Mammary epithelial cell (primary cell): ENCODE measurements at places on chromosomes 6 and 20.

- DNase-seq: no peak
Measured at GRCh38 chr6:130837067-130837466, 9.9 kb downstream of the SMLR1 start.

GRCh38 chr6:42136508-42137193 is 5.8 kb downstream of the C6orf132 start:
- DNase-seq: peak; percentile 81

GRCh38 chr6:90993770-90994169 is 406.9 kb upstream of the MAP3K7 start:
- peak; percentile 8 for DNase-seq

DNA sequence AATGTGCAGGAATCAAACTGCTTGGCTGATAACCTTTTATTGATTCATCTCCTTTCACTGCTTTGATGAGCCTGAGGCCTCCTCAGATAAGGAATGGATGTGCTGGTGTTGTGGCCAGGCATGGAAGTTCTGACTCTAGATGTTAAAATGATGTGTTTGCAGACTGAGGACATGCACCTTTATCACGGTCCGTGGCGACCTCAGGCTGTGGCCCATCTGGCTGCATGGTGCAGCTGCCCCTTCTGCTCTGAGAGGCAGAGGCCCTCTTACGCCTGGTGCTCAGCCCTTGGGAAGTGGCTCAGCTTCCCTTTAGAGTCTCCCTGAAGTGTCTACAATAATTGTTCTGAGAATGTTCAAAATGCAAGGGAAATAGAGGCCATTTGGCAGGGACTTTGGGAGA is 26.2 kb downstream of the CDH4 start:
- no peak for DNase-seq

DNA sequence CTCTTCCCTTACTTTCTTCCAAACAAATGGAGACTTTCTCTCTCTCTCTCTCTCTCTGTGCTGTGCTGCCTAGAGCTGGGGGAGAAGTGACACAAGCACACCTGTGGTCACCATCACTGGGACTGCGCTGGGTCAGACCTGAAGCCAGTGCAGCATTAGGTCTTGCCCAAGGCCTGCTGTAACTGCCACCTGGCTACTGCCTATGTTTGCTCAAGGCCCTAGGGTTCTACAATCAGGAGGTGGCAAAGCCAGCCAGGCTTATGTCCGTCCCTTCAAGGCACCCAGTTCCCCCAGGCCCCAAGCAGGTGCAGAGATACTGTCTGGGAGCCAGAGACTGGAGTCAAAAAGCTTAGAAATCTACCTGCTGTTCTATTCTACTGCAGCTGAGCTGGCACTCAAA is 49.4 kb upstream of the TOP1 start:
- DNase-seq: no peak

DNA sequence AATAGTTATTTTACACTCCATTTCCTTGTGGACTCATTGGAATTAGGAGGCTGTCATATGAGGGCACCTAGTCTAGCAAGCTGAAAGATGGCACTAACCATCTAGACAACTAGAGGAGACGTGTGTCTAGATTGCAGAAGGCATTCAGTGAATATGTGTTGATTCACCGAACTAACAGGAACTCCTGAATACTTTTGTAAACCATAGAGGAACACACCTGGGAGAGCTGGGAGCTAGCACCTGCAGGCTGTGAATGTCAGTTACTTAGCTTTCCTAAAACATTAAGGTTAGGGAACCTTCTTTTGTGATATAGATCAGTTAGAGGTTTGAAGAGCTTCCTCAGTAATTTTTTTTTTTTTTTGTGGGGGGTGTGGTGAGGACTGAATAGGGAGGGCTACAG is 7.7 kb downstream of the OPN5 start:
- DNase-seq: peak; percentile 67

DNA sequence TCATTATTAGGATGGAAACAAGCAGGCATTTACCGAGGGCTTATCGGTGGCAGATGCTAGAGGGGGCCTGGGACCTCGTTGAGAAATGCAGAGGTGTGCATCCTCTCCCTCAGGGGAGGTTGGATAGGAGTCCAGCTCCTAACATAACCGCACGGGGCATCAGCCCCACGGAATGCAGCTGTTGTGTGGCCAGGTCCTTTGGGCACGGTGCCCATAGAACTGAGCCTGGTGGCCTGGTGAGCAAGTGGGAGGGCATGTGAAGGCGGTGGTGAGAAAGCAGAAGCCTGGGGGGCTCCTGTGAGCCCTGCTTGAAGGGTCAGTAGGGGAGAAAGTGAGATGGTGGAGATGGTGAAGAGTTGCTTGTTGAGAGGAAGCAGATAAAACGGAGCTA is 143.7 kb downstream of the CDH26 start:
- no peak for DNase-seq

DNA sequence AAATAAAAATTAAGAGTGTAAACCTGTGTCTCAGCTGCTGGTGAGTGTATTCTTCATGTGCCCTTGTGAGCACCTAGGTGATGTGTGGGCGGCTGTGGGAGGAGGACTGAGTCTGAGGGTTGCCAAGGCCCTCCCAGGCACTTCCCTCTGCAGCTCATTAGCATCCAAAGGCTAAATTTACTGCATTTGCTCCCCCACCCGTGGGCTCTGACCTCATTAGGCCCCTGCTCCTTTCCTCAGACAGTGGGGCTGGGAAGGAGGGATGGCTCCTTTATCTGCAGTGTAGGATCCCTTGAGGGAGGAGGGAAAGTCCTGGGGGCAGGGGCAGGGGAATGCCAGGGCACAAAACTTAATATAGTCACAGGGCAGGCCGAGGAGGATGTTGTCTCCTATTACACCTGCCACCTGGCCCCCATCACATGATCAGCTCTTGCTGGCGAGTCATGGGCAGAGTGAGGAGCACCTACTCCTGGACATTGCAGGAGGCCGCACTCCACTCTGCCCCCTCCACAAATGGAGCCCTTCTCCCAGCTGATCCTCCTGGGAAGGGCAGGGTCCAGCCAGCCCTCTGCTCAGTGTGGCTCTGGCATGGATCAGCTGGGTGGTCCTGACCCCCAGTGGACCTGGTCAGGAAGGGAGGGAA is 133.2 kb downstream of the MRPL14 start:
- DNase-seq: no peak

DNA sequence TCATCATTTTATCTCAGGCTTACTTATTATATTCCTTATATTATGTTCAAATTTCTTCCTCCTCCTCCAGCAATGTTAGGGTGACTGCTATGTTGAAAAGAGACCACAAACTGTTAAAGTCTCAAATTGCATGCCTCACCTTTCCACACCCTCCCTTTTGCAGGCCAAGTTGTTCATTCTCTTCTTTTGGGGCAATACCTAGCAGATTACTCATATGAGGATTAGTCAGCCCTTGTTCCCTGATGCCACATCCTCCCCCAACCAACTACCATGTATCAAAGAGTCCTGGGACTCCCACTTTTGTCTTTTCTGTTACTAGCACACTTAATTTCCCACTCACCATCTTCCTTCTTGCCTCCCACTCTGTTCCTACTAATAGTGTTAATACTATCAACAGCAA is 434.7 kb downstream of the BCKDHB start:
- DNase-seq: peak; percentile 93

GRCh38 chr6:35177596-35177995 is 36.2 kb upstream of the SCUBE3 start:
- DNase-seq: no peak

DNA sequence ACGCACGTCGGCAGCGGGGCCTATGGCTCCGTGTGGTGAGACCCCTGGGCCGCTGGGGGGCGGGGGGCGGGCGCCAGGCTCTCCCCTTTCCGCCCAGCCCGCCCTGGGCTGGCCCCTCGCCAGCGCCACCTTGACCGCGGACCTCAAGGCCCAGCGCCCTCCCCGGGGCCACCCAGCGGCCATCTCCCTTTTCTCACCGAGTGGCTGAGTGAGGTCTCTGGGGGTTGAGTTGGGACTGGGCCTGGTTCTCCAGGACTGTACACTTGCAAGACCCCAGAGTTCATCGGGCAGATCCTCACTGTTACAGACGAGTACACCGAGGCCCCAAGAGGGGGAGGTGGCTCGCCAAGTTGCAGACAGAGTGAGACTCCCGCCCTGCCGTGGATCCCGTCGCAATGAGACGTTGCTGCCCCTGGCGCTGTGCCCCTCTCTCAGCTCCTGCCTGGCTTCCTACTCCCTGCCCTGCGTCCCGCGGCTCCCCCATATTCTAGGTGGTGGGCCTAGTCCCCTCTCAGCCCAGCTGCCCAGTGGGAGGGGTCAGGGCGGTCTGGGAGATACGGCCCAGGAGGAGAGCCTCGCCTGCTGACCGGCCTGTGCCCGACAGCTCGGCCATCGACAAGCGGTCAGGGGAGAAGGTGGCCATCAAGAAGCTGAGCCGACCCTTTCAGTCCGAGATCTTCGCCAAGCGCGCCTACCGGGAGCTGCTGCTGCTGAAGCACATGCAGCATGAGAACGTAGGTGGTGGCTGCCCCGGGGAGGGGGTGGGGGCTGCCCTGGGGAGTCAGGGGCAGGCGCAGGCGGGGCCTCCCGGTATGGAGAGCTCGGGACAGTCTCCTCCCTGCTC is 576 bp downstream of the MAPK13 start:
- no peak for DNase-seq

- DNase-seq: no peak
Measured at GRCh38 chr6:144334150-144334708, 49.1 kb downstream of the UTRN start.

GRCh38 chr20:56362833-56363413 is 4.1 kb downstream of the FAM210B start:
- no peak for DNase-seq

DNA sequence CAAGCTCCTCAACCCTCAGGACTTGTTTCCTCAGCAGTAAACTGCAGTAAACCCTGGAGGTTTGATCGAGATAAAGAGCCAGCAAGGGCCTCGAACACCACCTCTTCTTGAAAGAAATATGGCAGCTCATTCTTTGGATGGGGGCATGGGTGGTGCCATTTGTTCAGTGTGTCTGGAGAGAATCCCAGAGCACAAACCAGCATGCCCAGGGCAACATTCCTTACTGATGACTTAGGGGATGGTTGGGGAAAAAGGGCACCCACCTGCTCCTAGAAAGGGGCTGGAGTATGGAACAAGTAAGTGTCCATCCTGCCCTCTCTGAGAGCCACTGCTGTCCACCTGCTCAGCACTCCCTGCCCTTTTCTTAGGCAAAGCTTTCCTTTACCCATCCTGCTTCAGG is 31.3 kb upstream of the ZFAND3 start:
- DNase-seq: peak; percentile 54

GRCh38 chr20:17761604-17762003 is 61.8 kb downstream of the BANF2 start:
- DNase-seq: no peak

DNA sequence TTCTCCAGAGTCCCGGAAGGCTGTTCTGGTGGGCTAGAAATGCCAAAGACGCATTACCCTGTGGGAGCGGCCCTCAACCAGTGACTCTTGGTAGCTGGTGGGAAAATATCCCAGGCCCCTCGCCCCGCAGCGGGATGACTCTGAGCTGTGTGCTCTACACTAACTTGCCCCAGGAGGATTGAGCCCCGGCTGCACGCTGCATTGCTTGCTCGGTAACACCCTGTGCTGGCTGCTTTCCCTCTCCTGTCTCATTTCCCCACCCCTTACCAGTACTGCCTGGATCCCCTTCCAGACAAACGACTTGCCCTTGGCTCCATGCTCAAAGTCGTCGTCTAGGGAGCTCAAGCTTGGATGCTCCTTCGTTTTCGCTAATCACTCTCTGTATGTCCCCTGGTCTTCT is 411.8 kb upstream of the SULF2 start:
- no peak for DNase-seq

- no peak for DNase-seq
Measured at GRCh38 chr6:13222048-13222447, 106.3 kb downstream of the TBC1D7 start.

- DNase-seq: peak; percentile 1
Measured at GRCh38 chr6:70051197-70052124, 185.1 kb downstream of the COL19A1 start.

- no peak for DNase-seq
Measured at GRCh38 chr6:9948678-9949077, 466.2 kb downstream of the TFAP2A start.

DNA sequence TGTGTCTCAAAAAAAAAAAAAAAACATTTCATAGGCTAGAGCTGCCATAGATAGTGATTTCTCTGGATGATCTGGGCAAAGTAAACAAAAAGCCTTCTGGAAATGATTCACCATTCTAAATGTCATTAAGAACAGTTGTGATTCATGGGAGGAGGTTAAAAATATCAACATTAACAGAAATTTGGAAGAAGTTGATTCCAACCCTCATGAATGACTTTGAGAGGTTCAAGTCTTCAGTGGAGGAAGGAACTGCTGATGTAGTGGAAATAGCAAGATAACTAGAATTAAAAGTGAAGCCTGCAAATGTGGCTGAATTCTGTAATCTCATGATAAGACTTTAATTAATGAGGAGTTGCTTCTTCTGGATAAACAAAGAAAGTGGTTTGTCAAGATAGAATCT is 26.8 kb upstream of the MMP24 start:
- DNase-seq: peak; percentile 43

GRCh38 chr6:150001295-150002008 is 23.9 kb downstream of the RAET1L start:
- no peak for DNase-seq

- DNase-seq: peak; percentile 43
Measured at GRCh38 chr6:73515204-73515655, 5.6 kb downstream of the EEF1A1 start.

- DNase-seq: no peak
Measured at GRCh38 chr20:62624325-62624690, 18.0 kb upstream of the SLCO4A1 start.

GRCh38 chr6:53746442-53747103 is 48.2 kb upstream of the LRRC1 start:
- peak; percentile 89 for DNase-seq

DNA sequence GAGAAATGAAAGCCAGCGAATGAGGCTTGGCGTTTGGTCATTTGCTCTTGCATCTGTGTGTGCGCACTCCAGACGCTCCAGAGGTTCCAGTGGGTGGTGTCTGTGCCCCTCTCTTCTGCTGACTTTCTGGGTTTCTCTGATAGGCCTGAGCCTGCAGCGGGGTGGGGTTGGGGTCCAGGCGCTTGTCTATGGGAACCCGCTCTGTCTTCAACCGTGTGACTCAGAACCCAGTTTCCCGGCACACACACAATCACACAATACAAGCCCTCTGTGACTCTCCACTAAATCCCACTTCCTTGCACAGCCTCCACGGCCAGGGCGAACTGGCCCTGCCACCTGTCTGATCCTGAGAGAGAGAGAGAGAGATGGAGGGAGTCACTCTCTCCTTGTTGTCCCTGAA is 24.6 kb downstream of the RBM38 start:
- no peak for DNase-seq

- DNase-seq: peak; percentile 51
Measured at GRCh38 chr6:26087284-26088115, at the start of gene HFE. Gene HFE (plus strand): TSS chr6:26087429. CDS start chr6:26087441, 12 bp downstream.

GRCh38 chr20:46990596-46991104 is 96.0 kb downstream of the EYA2 start:
- peak; percentile 33 for DNase-seq

DNA sequence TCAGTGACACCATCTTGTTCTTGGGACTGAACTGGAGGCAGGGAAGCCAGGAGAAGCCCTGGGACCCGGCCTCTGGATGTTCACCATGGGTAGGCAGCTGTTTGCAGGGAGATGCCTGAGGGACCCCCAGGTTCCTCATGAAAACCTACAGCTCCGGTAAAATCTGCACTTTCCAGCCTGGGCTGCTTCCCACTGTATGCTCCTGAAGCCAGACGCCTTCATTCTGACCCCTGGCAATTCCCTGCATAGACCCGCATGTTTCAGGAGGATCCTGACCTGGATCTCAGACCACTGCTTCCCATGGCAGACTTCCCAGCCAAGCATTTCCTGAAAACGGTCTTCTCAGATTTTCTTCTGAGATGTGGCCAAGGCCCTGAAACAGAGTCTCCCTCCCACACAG is 306.7 kb downstream of the PREX1 start:
- DNase-seq: no peak
